ENCODE measurements at places on chromosomes 2 and 18. TPM values are rescaled to one million over a fixed set of nuclear protein-coding genes. Genes with fewer than 3 reads are reported as not detected.

PLB1 gene
- 0.45 TPM for total RNA-seq

DNA sequence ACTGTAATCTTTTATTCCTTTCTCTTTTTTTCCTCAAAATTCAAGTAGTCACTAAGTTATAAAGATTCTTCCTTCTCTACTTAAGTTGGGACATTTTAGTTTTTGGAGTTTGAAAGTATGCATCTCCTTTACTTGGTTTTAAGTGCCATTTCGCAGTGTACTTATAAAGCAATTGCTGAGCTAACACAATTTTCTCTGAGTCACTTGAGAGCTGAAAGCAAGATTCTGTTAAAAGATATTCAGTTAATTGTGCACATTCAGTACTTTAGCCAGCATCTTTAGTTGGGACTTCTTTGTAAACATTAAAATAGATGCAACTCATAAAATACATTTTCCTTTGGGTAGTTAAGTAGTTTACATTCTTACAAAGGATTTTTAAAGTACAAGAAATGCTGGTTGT is 136.0 kb downstream of the GFPT1 start:
- no peak for DNase-seq

DNA sequence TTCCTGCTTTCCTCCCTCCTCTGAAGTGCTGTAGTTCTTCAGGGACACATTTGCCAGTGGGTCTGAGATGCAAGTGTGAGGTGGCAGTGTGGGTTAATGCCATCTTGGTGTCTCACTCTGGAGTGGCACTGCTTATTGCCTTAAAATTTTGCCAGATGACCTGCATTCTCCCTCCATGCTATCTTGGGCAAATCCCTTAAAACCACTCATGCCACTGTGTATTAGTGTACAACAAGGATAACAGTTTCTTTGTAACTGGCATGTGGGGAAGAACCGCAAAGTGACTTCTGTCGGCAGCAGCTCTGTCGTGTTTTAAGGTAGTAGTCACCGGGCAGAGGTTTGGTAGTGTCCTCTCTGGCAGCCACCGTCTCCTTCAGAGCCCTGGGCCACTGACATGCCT is 124.2 kb downstream of the NEDD4L start:
- DNase-seq: no peak

KCNJ13 gene
- total RNA-seq: 2.9 TPM

UGT1A3 gene
- 6.7 TPM for total RNA-seq

ANKAR gene
- total RNA-seq: 4.5 TPM

CNTNAP5 gene
- not detected for total RNA-seq

KLHL41 gene
- total RNA-seq: 1.7 TPM

SPP2 gene
- total RNA-seq: 0.73 TPM

CPS1 gene
- total RNA-seq: 1.8 TPM

DNA sequence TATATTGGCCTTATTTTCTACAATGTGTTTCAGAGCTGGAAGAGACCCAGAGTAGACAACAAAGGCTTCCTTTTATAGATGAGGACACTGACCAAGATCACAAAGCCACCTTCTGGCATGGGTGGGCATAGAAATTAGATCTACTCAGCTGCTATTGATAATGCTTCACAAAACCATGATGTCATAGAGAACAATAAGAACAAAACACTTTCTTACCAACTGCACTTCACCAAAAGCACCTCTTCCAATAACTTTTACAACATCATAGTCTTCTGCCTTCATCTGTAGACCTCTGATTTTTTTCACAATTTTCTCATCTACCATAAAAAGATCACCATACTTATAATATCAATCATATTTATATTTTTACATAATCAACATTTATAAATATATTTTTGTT is 58.1 kb downstream of the ROCK2 start:
- no peak for DNase-seq

GALNT3 gene
- total RNA-seq: 80.8 TPM

- DNase-seq: no peak
These were observed 50.6 kb downstream of the BMPR2 start for GRCh38 chr2:202426751-202427150.

DNA sequence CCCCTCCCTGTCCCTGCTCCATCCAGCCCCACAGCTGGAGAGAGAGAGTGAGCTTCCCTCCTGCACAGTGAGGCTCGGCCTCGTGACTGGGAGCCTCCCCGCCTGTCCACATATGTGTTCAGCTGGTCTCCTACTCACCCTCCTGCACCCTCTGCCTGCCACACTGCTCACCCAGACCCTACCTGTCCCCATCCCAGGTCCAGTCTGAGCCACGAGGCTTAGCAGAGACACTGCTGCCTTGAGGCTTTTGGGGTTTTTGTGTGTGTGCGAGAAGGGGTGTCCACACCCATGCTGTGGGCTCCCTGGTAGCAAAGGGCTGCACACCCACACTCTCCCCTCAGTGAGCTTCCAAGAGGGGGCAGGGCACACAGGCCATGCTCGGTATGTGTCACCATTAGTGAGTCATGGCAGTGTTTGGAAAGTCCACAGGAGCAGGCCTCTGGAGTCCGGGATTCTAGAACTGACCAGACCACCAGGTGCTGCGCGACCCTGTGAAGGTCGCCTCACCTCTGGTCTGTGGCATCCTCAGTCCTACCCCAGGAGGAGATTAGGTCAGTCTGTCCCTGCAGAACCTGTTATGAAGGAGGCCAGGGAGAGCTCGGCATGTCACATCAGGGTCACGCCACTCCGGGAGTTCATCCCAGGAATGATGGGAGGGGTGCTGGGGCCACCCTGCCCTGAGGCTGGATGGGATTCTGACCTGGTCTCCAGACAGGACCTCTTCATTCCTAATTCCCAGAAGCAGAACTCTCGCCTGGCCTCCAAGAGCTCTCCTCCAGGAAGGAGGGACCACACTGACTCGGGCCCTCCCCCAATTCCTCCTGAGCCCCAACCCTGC is 39.9 kb upstream of the SMAD7 start:
- no peak for DNase-seq

- DNase-seq: no peak
These were observed 246.1 kb downstream of the RPRM start for GRCh38 chr2:153232464-153232863.

All from stomach (tissue), 19 donors.